ENCODE measurements at places on chromosomes 6 and 20.

DNA sequence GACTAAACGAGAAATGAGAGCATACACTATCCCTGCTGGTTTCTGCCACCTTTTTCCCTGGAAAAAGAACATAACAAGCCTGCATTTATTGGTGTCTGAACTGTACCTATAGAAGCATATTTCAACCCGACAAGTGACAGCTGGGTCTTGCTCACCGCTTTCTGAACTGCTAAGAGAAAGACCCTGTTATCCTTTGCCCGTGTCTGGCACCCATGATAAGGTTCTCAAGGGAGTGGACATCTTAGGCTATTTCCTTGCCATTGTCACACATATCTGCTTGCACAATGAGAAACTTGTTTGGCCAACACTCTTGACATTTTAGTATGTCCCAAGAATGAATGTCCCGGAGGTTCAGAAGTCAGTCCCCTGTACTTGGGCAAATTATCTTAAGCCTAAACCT is 19.3 kb downstream of the RIPOR2 start:
- DNase-seq, result no peak

DNA sequence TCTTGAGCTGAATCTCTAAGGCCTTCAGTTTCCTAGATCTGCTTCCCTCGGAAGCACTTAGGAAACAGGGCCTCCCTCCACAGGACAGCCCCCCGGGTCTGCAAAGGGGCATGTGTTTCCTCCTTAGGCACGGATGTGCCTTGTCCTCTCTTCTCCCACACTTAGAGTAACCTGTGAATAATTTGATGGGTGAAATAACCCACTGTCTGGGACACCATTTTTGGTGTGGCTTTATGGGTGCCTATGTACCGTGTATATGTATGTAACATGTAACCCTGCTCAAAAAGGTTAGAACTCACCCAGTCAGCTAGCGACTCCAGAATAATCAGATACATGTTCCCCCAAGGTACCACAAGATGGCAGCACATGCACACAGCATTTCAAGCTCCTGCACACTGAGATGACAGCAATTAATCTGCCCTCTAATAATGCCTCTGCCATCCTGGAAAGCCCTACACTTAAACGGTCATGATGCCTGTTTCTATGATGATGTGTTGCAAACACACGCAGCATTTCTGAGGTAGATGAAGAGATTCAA is 212.0 kb upstream of the PROKR2 start:
- peak; percentile 85 for DNase-seq

DNA sequence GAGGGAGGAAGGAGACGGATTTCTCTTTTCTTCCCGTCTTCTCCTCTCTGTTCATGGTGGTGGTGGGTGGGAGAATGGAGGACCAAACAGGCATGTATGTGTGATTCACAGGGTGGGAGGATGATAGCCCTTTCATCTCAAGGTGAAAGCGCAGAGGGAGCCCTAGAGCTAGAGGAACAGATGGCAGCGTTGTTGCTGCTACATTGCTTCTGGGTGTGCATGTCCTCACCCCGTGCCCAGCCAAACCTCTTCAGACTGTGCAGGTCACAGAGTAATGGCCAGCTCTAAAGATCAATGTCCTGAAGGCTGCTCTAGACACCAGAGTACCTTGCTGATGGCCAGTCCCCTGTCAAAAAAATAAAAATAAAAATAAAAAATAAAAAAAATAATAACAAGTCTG is 301.8 kb downstream of the TBC1D7 start:
- no peak for DNase-seq

- DNase-seq, result no peak
Measured at GRCh38 chr6:77686931-77687330, 34.1 kb downstream of the MEI4 start.

DNA sequence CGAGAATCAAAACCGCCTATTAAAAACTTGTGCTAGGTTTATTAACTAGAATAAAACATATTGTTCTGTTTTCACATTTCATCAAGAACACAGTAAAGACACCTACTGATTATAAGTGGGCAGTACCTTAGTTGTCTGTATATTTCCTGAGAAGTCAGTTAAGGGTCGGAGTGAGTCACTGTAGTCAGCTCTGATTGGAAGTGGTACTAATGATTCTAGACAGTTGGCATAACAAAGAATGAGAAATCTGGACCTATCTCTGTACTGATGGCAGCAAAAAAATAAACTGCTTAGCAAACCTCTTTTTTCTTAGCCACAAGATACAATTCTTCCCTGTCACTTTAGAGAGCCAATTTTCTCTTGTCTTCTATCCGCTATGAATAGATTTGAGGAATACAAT is 387.3 kb upstream of the ADGRB3 start:
- DNase-seq, result no peak

DNA sequence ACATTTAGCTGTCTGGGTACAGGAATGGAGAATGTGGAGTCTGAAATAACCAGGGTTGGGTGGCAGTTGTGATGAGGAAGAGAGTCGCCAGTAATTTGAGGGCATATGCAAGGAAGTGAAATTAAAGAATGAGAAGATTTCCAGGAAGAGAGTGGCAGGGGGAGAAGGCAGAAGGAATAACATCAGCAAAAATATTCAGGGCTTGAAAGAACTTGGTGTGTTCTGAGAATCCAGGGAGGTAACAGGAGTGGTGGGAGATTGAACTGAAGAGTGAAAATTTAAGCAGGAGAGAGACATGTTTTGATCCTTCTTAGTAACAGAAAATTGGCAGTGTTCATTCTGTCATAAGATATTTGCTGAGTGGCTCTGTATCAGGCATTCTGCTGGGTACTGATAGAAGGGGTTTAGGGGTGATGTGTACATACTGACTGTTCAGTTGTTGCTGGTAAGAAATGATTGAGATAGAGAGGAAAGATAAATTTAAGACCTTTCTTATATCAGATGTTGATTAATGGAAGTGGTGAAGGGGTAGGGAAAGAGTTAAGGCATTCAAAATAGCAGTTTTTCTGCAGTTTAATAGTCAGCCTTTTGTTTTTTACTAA is 54.7 kb downstream of the PHF20 start:
- DNase-seq, result peak; percentile 12

DNA sequence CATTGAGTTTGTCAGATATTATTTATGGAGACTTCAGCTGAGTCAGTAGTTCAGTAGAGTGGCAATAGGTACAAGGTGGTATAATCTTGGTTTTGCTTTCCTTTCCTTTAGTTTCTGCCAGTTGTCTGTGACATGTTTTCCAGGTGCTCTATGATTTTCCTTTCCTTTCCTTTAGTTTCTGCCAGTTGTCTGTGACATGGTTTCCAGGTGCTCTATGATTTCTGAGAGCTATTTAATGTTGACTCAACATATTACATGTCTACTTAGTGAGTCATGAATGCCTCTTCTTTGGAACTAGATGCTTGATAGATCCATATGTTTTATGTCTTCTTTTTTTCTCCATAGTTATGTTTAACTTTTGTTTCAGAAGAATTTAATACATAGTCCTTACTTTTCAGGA is 186.4 kb upstream of the DEFB112 start:
- DNase-seq, result no peak

GRCh38 chr20:57210911-57211280 is 55.5 kb downstream of the BMP7 start:
- DNase-seq, result no peak

- DNase-seq, result no peak
Measured at GRCh38 chr20:8221887-8222419, 89.9 kb downstream of the PLCB1 start.

DNA sequence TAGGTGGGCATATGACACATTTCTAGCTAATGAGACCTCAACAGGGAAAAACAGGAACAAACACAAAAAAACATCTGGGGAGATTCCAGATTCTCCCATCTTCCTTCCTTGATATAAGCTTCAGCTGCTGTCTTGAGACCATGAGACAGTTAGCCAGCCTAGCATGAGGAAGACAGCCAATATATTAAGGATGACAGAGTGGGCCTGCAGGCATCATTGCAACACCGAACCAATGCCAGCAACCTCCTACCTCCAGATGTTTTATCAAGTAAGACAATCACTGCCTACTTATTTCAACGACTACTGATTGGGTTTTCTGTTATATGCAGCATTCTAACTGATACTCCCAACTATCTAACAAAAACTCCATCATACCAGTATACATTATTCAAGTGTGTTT is 119.0 kb downstream of the ISM1 start:
- DNase-seq, result peak; percentile 4

- no peak for DNase-seq
Measured at GRCh38 chr6:9292975-9293374, 857.6 kb upstream of the SLC35B3 start.

DNA sequence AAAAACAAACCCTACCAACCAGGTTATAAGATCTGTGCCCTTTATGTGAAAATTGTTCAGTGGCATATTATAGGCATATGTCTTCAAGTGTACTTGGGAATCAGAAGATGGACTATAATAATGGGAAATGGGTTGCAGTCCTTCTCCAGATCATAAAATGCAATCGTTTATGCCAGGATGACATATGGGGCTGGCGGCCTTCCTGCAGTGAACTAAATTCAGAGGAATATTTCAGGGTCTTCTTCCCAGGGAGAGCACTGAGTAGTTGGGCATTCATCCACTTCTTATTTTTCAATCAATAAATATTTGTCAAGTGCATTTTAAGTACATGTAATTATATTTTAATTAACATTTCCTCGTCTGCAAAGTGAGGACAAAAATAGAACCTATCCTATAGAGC is 176.2 kb upstream of the CNR1 start:
- DNase-seq, result no peak

DNA sequence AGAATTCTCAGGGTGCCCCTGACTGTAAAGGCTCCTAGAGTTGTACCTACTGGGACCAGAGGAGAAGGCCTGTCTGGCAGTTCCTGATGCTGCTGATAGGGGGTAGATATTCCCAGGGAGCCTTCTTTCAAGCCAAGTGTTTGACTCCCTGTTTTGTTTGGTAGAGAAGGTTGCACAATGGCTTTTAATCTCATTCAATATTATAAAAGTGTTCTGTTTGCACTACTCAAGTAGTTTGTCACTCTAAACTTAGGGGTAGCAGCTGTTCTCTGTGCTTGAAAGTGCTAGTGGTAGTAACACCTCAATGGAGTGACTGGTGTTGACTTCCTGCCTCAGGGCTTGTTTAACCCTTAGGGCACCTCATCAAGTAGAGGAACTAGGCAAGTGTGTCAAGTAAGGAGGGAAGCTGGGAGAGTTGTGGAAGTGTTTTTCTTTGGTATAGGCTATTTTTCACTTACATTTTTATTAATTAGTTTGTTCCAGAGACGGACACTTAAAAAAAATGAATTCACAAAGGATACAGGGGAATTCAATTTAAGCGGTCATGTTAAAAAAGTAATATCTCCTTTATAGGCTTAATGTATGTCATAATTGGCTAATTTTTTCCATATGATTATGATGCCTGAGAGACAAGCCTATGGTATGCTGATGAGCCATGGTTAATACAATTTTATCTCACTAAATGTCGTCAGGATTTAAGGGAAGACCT is 38.1 kb downstream of the BICRAL start:
- DNase-seq, result no peak

- DNase-seq, result peak; percentile 23
Measured at GRCh38 chr6:12947967-12948366, 231.4 kb downstream of the PHACTR1 start.

GRCh38 chr6:111277819-111278218 is 190.5 kb downstream of the SLC16A10 start:
- no peak for DNase-seq

DNA sequence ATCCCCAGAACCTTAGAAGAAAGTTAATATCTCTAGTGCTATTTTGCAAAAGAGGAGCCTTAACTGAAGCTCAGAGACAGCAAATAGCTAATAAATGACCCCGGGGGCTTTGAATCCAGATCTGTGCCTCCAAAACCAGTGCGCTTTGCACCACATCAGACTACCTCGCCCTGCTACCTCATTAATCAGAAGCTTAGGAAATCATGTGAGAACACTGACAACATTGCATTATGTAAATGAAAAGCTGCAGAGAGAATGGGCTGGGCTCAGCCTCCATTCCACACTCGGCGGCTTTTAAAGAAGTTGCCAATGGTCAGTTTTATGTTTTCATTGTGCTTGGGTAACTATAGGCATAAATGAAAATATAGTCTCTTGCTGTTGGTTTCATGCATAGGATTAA is 54.0 kb upstream of the STMND1 start:
- DNase-seq, result no peak

DNA sequence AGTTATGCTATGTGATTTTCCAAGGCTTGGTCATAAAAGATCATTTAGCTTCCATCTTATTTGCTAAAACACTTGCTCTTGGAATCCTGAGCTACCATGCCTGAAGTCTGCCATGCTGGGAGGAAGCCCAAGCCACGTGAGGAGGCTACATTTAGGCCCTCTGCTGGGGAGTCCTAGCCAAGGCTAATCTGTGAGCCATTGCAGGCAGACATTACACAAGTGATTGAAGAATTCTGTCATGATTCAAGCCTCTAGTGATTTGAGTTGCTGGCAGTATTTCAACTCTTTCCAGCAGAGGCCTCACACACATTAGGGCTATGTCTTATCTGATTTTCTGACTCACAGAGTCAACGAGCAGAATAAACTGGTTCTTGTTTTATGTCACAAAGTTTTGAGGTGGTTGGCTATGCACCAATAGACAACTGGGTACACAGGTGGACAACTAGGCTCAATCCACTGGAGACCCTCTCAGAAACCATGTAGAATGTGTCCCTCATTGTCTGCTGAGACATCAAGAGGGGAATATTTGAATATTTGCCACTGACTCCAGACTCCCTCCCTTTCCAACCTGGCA is 227.2 kb upstream of the SULF2 start:
- DNase-seq, result no peak

GRCh38 chr6:43679057-43679456 is 8.5 kb downstream of the MRPS18A start:
- DNase-seq, result no peak

DNA sequence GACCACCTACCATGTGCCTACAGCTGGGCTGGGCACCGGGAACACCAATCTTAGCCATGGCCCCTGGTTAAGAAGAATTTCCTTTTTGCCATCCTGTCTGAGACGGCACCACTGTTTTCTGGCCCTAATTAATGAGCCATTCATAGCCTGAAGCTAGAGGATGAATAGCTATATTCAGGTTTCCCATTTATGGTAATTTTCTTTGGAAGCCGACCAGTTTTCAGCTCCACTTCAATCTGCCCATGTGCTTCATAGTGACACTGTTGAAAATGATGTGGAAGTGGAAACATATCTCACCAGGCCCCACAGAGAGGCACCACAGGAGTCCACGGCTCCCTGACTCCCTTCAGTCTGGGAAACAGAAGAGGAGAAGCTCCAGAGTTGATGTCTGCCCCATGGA is 22.6 kb upstream of the ULBP3 start:
- no peak for DNase-seq

DNA sequence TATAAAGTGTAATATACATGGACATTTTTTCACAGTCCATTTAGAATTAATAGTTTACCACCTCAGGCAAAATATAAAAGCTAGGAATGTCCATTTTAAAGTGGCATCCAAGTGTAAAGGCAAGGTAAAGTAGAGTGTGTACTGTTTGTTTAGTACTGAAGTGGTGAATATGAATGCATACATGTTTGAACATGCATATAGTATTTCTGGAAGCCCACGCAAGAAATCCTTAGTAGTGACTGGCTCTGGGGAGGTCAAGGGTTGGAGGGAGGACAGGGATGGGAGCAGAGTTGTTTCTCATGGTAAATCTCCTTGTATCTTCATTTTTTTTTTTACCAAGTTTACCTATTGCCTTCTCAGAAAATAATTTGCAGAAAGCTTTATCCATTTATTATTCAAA is 129.2 kb downstream of the UNC5CL start:
- DNase-seq, result no peak
